ENCODE measurements at places on chromosomes 13 and 19.
A peak's percentile ranks its signal among the peaks of the same experiment; 100 is the strongest.

DNA sequence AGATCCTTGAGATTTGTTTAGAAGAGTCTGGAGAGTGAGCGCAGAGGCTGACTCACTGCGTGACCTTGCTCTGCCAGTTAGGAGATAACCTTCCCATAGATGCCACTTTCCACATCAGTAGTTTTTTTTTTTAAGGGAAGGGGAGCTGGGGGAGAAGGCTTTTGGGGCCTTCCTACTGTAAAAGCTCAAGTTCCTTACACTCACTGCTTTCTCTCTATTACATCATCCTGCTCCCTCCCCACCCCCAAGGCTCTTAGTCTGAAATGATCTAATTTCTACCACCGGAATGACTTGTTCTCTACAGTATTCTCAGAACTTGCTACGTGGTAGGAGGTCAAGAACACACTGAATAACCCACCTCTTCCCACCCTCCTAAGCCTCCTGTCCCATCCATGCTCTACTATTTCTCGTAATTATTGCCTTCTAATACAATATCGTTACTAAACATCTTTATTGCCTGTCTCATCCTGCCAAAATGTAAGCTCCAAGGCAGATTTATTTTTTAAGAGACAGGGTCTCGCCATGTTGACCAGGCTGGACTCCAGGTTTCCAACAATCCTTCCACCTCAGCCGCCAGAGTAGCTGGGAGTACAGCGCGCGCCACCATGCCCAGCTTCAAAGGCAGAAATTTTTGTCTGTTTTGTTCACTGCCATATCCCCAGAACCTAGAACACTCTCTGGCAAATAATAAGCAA is 1.2 kb downstream of the LONP1 start:
- DNase-seq: peak; percentile 11

GRCh38 chr13:27979001-27979643 is 9.4 kb downstream of the URAD start:
- no peak for DNase-seq

DNA sequence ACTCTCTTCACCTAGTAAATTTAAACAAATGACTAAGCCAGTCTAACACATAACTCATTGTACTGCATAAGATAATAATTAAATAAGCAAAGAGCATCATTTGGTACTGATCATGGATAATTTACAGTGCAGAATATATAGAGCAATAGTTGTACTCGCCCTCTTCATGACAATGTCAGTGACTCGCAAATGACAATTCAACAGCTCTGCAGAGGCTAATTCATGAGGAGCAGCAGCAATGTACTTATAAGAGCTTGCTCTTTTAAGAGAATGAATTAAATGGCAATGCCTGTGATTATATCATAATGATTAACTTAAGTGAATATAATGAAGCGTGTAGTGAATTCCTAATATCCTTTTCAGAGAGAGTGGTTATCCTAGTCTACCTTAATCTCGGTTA is 284.5 kb upstream of the PCDH20 start:
- no peak for DNase-seq

DNA sequence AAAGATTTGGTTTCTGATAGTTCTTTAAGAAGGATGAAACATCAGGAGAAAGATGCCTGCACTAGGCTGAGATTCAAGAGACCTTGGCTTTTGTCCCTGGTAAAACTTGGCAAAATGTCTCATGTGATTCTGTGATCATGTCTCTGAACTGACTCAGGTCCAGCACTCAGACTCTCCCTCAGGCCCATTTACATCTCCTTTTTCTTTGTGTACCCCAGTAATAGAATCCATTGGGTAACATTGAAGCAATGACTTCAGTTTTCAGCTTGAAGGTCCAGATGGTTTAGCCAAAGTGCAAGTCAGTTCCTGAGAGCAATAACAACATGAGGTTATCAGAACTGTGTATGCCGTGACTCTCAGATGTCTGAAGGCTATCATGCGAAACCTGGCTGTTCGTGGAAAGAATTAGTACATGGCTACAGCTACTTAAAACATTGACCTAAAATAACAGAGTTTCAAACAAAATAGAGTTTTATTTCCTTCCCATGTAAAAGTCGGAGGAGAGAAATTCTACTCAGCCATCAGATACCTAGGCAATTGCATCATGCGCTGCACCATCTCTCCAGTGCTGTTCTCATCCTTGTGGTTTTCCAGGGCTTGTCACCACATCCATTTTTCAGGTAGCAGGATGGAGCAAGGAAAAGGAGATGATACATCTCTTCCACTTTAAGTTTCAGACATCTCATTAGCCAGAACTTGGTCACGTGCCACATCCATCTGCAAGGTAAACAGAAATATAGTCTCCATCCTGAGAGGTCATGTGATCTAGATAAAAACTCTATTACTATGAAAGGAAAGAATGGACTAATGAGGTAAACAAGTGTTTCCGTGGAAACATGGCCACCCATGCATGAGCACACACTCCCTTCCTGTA is 117.3 kb downstream of the POSTN start:
- no peak for DNase-seq

DNA sequence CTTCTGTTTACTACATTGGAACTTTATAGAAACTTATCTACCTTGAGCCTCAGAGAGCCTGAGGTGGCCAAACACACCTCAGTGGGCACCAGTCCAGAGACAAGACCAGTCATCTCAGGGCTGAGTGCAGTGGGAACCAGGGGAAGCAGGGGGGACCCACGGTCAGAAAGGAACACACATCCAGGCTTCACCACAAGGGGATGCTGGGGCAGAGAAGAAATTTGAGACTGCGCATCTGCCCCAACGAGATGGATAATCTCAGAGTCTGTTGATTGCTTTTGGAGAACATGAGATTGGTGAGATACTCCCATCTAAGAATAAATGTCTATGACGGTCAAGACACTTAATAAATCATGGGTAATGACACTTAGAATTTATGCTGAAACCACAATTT is 98.7 kb downstream of the DOCK9 start:
- DNase-seq: no peak

DNA sequence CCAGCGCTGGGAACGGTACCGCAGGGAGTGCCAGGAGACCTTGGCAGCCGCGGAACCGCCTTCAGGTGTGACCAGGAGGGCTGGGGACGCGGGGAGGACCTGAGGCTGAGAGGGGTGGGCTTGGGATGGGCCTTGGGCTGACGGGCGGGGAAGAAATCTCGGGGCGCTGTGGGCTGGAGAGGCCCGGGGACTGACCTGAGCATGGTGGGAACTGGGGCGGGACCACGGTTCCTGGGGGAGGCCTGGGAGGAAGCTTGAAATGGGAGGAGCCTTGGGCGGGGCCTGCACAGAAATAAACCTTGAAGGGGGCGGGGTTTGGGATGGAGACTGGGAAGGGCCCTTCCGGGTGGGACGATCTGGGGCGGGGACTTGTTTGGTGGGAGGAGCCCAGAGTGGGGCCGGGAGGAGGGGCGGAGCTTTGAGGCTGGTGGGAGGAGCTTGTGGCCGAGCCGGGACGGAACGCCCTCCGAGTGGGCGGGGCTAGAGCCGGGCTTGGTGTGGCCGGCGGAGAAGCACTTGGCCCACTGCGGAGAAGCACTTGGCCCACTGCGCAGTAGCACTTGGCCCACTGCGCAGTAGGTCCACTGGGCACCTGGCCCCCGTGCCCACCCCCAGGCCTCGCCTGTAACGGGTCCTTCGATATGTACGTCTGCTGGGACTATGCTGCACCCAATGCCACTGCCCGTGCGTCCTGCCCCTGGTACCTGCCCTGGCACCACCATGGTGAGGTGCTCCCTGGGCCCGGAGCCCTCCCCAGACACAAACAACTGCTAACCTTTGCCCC is 2.8 kb downstream of the GIPR start:
- no peak for DNase-seq

GRCh38 chr19:4504297-4504701 is 14.0 kb downstream of the PLIN4 start:
- no peak for DNase-seq

DNA sequence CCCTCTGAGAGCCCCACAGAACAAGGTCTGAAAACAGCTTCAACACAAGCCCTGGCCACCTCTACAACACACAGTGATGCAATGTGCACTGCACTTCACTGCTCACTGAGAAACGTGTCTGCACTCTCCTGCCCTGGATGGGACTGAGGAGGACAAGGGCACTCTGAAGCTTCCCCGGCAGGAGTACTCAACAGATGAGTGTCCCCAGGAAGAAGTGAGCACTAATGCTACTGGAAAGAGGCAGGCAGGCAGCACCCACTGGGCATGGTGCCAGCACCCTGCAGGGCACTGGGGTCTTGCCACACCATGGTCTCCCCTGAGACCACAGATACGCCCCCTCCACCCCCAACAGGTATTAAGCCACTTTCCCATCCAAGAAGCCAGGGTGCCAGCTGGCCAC is 17.7 kb upstream of the SLC35E1 start:
- no peak for DNase-seq

- DNase-seq: no peak
Measured at GRCh38 chr19:30529876-30530275, 157.7 kb downstream of the ZNF536 start.

GRCh38 chr13:105442949-105443699 is 1092.3 kb downstream of the EFNB2 start:
- no peak for DNase-seq

GRCh38 chr13:32323912-32324311 is 8.6 kb downstream of the BRCA2 start:
- DNase-seq: no peak

- DNase-seq: no peak
Measured at GRCh38 chr19:41993612-41994483, at the start of gene ATP1A3. Gene ATP1A3 (minus strand): TSS chr19:41994230. CDS start chr19:41994076, 154 bp downstream.

DNA sequence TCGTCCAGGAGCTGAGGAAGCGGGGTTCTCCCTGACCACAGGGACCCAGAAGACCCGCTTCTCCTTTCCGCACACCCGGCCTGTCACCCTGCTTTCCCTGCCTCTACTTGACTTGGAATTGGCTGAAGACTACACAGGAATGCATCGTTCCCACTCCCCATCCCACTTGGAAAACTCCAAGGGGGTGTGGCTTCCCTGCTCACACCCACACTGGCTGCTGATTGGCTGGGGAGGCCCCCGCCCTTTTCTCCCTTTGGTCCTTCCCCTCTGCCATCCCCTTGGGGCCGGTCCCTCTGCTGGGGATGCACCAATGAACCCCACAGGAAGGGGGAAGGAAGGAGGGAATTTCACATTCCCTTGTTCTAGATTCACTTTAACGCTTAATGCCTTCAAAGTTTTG is 18.9 kb downstream of the VASP start:
- DNase-seq: no peak

DNA sequence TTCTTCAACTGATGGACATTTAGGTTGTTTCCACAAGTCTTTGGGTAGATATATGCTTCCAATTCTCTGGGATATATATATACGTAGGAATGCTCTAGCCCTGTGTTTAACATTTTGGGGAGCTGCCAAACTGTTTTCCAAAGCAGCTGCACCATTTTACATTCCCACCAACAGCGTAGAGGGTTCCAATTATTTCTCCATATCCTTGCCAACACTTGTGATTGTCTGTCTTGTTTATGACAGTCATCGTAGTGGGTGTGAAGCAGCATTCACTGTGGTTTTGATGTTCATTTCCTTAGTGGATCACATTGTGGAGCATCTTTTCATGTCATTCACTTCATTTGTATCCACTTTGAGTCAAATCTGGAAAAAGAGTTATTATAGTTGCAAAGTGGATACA is 4.7 kb upstream of the CBLC start:
- no peak for DNase-seq

- no peak for DNase-seq
Measured at GRCh38 chr19:2243274-2244124, 5.6 kb upstream of the AMH start.

GRCh38 chr13:26996965-26997752 is 174.5 kb downstream of the USP12 start:
- no peak for DNase-seq

- DNase-seq: no peak
Measured at GRCh38 chr19:55309448-55309847, 15.7 kb downstream of the TMEM150B start.

DNA sequence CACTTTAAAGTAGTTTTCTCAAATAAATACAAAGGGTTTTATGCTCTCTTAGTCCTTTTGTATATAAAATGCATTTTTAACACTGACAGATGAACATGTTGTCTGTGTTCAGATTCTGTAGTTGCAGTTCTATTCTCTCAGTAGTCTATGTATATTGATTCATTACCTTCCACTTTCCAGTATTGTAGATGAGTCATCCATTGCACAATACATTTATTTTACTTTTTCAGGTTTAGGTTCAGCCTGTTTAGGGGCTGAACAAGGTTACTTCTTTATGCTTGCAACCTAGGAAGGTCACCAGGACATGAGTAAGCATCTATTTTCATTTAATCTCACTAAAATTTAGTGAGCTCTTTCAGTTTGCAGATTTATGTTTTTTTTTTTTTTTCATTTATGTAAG is 173.6 kb downstream of the NALCN start:
- DNase-seq: no peak

DNA sequence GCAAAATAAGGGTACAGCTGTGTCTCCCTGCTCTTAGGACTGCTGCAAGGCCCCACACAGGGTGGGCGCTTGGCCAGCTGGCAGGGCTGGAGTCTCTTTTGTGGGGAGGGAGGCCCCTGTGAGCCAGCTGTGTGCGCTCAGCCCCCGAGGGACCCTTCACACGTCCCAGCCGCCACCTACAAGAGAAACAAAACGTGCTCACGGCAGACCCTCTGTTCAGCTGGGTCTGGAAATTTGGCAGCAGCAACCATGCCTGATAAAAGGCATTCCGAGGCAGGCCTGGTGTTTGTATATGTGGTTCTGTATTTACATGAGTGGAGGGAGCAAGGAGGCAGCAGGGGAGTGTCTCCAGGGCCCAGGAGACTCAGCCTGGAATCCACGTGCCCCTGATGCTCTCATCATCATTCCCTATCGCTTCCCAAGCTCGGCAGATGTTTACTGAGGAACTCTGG is 49.7 kb downstream of the CRTC1 start:
- no peak for DNase-seq

DNA sequence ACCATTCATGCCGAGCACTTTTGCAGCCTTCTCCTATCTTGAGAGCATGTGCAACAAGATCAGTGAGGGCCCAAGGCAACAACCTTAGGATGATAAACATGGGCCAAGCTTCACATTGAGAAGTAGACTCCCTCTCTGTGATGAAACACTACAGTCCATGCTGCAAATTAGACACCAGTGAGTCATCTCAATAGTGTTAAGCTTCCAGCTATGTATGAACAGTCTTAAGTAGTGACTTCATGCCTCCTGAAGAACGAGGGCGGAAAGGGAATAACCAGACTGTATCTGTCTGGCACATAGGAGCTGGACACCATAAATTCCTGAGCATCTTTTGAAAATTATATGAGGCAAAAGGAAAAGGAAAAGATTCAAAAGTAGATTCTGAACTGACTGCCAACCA is 309.9 kb upstream of the SLITRK1 start:
- DNase-seq: no peak

- DNase-seq: no peak
Measured at GRCh38 chr19:5273782-5274181, 66.8 kb downstream of the PTPRS start.

DNA sequence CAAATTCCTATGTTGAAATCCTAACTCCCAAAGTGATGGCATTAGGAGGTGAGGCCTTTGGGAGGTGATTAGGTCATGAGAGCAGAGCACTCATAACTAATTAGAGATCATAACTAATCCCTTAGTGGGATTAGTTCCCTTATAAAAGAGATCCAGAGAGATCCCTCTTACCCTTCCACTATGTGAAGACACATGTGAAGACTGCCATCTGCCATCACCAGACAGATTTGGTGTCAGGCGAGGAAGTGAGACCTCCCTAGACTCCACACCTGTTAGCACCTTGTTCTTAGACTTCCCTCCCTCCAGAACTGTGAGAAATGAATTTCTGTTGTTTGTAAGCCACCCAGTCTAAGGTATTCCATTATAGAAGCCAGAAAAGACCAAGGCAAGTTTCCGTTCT is 112.2 kb downstream of the NDFIP2 start:
- DNase-seq: no peak

GRCh38 chr19:23203841-23204344 is 46.3 kb downstream of the ZNF724 start:
- no peak for DNase-seq

Data from KG1 (cell line).